ENCODE measurements at places on chromosomes 2 and 18. TPM values are rescaled to one million over a fixed set of nuclear protein-coding genes. Genes with fewer than 3 reads are reported as not detected.

Gene RAMP1
- total RNA-seq = 134 TPM

Gene CCDC102B
- 3.7 TPM for total RNA-seq

Gene ABHD1
- 0.03 TPM for total RNA-seq

Gene B3GNT7
- 6.2 TPM for total RNA-seq

Gene MROH2A
- not detected for total RNA-seq

Gene LRP2
- total RNA-seq = 33.8 TPM

Gene LAMA3
- 52.1 TPM for total RNA-seq

Gene TRABD2A
- 2.2 TPM for total RNA-seq

Gene C2orf92
- total RNA-seq = 2.1 TPM

Gene RDH14
- total RNA-seq = 39.5 TPM

Gene UGT1A5
- not detected for total RNA-seq

All from hepatocyte (in vitro differentiated cells).